ENCODE measurements at places on chromosomes 2 and 18. TPM values are rescaled to one million over a fixed set of nuclear protein-coding genes. Genes with fewer than 3 reads are reported as not detected.

Gene TMEM247
- total RNA-seq = not detected

Gene DYNAP
- not detected for total RNA-seq

Gene ACADL
- total RNA-seq = not detected

Gene THSD7B
- total RNA-seq = not detected

Gene TUBA4A
- 546 TPM for total RNA-seq

Gene DGKD
- total RNA-seq = 92.0 TPM

Gene TFCP2L1
- 0.85 TPM for total RNA-seq

Gene C1D
- 36.0 TPM for total RNA-seq

Gene IL1RL2
- total RNA-seq = not detected

Gene PRKAG3
- not detected for total RNA-seq

Gene AFF3
- 0.06 TPM for total RNA-seq

Gene ZNF519
- total RNA-seq = 2.1 TPM

Gene SSB
- total RNA-seq = 157 TPM

Gene SCN3A
- not detected for total RNA-seq

Gene C1QL2
- 0.14 TPM for total RNA-seq

Gene CDH2
- total RNA-seq = 48.7 TPM

Gene HTR2B
- 0.07 TPM for total RNA-seq

Gene RTKN
- 20.5 TPM for total RNA-seq

Gene SPP2
- not detected for total RNA-seq

Gene KIF5C
- total RNA-seq = 0.42 TPM

Gene RIF1
- 25.4 TPM for total RNA-seq

Gene STPG4
- not detected for total RNA-seq

Gene NFATC1
- 6.0 TPM for total RNA-seq

Gene GPR39
- total RNA-seq = 8.5 TPM

Gene HRH4
- total RNA-seq = not detected

Gene SLC39A10
- 17.1 TPM for total RNA-seq

Gene EPG5
- 5.6 TPM for total RNA-seq

Gene USP34
- total RNA-seq = 55.3 TPM

Gene SERPINB10
- 0.22 TPM for total RNA-seq

Data from A549 treated with DMSO at 1 μM for 4 hours (cell line).